ENCODE measurements at places on chromosomes 2 and 18.

DNA sequence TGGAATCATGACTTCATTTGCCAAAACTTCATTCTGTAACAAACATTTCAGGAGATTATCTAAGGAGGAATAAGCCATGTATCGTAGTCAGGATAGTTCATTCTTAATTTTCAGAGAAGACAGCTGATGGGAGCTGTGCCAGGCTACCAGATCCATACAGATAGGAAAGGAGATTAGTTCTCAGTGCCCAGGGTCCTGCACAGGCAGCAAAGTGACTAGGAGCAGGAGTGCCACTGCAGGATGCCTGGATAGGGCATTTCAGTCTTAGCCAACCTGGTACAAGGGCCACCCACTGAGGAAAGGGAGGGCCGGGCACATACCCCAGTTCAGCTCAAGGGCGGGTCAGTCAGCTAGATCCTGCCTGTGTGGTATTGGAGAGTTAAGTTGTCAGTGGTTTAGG lies 6.7 kb upstream of the OSR1 start:
- DNase-seq, result no peak

GRCh38 chr2:42878581-42878980 lies 86.2 kb upstream of the HAAO start:
- DNase-seq, result no peak

DNA sequence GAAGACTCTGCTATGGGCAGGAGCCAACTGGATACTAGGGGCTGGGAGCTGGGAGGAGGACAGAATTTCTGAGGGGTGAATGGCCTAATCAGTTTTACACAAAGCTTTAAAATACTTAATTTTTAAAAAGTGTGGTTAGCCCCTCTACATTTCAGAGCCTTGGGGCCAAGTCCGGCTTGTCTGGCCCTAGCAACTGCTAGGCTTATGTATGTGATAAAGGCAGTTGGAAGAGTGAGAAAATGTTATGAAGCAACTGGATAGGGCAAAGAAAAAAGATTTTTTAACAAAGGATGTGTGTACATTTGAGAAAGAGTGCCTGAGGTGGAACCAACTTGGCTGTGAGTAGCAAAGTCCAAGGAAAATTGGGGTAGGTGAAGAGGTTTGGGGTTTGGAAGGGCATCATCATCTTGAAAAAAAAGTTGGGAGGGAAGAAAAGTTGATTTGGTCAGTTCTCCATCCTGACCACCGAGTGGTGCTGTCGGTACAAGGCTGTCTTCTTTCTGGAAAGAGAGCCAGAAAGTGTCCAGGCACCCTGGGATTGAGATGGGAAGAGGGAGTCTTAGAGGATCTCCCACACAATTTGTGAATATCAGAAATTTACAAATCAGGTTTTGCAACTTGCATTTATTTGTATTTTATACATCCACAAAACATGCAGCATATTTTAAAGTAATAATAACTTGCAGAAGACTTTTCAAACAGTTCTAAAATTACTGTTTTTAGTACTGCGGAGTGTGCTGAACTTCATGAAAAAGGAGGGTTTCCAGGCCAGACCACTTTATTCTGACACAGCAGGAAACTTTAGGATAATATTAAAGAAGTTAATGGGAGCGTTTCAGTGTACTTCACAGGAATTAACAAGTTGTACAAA lies 10.5 kb upstream of the CDK15 start:
- peak; percentile 27 for DNase-seq

DNA sequence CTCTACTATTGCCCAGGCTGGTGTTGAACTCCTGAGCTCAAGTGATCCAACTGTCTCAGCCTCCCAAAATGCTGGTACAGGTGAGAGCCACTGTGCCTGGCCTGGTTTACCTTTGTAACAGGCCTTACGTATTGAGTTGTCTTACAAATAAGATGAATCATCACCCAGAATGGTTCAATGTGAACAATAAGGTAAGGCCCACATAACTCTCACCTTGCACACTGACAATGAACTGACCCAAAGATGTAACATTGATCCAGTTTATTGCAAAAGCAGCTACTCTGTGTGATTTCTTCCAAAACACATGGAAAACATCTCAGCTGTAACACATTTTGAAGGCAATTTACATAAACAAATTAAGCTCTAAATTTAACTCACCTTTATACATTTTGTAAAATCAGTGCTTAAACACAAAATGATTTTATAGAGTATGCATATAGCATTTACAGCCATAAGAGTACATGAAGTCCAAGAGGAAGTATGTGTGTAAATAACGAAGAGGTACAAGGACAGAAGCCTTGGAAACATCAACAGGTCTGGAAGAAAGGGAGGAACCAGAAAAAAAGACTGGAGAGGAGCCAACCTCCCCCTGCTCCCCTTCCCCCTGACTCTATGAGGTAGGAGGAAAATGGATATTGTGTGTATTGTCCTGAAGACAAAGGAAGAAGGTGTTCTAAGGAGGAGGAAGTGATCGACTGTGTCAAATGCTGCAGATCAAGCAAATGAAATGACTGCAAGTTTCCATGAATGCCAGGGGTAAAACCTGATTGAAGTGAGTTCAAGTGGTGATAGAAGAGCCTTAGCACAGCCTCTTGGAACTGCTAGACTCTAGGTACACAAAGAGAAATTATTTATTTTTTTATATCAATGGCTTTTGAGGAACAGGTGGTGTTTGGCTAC lies 5.6 kb upstream of the WDFY1 start:
- no peak for DNase-seq

GRCh38 chr2:59032499-59032898 lies 791.4 kb upstream of the FANCL start:
- DNase-seq, result peak; percentile 13

- DNase-seq, result peak; percentile 3
These were observed 73.0 kb downstream of the COMMD1 start for GRCh38 chr2:61978522-61978921.

GRCh38 chr18:34933909-34934661 lies 107.1 kb upstream of the MAPRE2 start:
- no peak for DNase-seq

- no peak for DNase-seq
These were observed 773.3 kb upstream of the SLC39A10 start for GRCh38 chr2:194883711-194884110.

DNA sequence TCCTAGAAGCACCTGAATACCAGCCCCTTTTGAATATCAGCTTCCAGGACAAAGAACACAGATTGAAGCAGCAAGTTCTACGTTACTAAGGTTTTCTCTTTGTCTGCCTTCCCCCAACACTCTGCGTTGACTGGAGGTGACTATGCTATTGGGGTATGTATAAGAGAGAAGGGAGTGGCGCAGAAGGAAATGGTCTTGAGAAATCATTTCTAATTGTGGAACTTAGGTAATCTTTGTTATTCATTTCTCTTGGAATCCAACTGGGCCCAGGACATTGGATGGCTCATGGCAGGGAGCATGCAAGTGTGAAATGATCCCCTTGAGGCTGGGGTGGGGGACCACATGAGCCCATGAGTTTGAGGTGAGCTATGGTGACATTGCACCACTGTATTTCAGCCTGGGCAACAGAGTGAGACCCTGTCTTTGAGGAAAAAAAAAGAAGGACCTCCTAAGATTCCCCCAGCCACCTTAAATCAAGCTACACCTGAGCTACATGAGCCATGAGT lies 29.7 kb downstream of the XDH start:
- DNase-seq, result no peak

DNA sequence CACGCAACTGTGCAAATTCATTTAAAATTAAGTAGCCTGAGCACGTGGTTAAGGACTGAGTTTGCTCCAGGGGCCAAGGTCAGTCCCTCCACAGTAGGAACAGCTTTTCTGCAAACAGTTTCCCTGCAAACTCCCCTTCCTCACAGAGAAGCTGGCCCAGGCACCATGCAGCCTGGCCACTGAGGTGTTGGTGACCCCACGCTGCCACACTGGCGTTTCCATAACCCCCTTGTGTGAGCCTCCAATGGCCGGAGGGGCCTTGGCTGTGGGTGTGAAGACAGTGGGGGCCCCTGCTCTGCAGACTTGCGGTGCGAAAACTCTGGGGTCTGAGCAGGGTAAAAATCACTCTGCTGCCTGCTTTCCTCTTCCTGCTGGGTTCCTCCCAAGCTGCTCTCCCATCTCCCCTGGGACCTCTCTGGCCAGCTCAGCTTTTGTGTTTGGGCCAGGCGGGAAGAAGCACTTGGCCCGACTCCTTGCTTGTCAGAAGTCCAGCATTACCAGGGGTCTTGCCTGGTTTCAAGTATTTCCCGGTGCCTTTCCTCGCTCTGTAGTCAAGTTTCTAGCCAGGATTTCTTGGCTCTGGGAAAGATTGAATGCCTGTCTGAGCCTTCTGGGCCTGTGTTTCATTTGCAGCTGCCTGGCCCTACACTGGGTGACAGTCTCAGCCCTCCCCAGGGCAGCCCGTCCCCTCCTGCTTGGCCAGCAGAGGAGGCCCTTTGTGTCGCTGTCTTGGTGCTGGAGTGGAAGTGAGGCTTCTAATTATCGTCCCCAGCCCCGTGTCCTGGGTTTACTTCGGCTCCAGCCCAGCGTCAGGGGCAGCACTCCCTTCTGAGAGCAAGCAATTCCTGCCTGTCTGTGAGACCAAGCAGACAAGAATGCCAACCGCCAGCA lies 131.4 kb upstream of the SLC1A4 start:
- peak; percentile 43 for DNase-seq

- DNase-seq, result no peak
These were observed 28.2 kb upstream of the TAF1B start for GRCh38 chr2:9815076-9815475.

DNA sequence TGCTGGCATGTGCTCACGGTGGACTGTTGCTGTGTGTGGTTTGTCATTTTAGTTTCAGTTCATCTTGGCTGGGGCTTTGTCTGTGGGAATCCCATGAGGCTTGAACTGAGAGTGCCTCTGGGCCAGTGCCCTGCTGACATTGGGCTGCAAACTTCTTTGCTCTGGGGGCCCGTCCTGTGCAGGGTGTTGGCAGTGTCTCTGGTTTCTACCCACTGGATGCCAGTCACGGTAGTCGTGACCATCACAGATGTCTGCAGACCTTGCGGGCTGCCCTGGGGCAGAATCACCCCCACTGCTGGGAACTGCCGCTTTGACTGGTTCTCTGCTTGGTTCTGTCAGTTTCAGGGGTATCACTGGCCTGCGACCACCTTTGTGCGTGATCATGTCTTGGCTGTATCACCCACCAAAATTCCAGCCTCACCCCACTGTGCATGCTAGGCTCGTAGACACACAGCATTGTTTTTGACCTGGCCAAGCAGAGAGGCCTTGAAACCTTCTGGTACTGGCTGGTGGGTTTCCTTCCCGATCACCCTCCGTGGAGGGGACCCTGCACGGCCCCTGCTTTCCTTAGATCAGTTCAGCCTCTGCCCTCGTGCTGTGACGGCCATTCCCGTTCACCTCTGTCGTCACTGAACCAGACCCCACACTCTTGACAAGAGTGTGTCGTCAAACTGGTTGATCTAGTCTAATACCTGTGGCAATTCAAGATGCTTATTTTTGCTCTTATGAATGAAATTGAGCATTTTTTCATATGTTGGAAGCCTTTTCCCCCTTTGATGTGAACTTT lies 57.6 kb downstream of the KCNG2 start:
- DNase-seq, result no peak

GRCh38 chr2:134232868-134233727 lies 20.8 kb upstream of the MGAT5 start:
- no peak for DNase-seq

DNA sequence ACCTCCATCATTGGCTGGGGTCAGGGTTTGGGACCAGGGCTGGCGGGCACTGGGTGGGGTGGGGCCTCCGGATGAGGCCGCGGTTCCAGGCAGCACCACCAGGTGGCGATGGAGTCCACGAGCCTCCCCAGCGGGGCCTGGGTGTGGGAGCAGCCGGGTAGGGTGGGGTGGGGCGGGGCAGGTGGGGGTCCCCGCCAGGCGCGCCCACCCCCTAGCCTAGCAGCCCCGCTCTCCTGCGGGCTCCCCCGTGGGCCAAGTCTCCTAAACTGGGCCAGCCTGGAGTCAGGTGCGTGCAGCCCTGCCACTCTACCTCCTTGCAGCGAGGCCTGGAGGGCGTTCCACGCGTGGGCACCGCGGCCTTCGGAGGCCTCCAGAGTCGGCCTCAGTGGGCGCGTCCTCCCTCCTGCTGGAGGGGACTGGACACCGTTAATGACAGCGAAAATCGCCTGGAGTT lies 187.5 kb downstream of the TWIST2 start:
- DNase-seq, result no peak

DNA sequence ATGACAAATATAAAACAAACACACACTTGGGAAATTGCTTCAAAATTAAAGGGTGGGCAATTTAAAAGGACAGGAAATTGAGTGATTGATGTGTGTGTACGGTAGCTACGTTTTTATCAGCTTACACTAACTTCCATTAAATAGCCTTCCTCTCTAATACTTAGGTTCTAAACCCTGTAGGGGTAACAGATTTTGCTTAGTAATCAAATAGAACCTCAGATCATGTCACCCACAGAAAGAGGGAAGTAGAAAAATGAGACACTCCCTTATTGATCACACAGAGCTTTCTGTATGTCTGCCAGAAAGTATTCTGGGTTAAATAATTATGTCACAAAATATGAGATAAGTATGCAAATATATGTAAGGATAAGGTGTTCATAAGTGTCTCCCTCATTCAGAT lies 93.3 kb downstream of the ICA1L start:
- no peak for DNase-seq

DNA sequence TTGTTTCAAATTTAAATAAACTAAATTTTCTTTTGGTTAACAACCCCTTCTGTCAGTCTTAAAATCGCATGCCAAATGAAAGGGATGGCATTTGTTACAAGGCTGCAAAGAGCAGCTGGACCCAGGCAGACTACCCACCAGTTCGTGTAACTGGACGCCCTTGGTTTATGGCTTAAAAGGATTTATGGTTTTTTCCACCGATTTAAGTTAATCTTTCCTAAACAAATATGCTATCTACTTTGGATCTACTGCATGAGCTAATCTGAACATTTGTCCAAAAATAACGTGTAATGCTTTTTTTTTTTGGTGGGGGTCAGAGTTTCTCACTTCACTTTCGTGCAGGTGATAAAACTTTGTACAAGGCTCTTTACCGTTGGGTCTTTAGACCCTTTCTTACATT lies 62.9 kb downstream of the DIS3L2 start:
- no peak for DNase-seq

- no peak for DNase-seq
These were observed 384.5 kb upstream of the MMADHC start for GRCh38 chr2:149972066-149972465.

- no peak for DNase-seq
These were observed 68.2 kb downstream of the ZNF407 start for GRCh38 chr18:74665905-74666304.
